Stimulated activated CD4-positive, alpha-beta T cell treated with anti-CD3 and anti-CD28 coated beads, Interleukin-4, amount 100 ng/mL, for 24 hours (primary cell): ENCODE measurements at places on chromosomes 6 and 20.

DNA sequence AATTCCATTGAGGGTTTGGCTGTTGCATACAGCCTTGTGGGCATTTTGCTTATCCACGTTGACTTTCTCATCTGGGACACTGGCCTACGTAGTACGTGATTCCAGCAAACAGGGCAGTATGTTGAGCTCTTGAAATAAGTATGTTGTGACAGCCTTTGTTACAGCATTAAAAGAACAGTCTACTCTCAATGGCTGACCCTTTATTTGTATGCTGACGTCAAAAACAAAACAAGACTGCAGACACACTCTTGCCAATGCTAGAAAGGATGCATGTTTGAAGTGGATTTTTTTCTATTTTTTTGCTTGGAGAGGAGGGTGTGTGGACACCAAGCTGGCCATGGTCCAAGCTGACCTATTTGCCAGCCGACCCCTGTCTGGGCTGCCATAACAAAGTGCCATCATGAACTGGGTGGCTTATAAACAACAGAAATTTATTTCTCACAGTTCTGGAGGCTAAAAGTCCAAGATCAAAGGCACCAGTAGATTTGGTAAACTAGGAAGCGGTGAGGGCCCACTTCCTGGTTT lies 10.8 kb upstream of the SNHG17 start:
- no peak for DNase-seq

DNA sequence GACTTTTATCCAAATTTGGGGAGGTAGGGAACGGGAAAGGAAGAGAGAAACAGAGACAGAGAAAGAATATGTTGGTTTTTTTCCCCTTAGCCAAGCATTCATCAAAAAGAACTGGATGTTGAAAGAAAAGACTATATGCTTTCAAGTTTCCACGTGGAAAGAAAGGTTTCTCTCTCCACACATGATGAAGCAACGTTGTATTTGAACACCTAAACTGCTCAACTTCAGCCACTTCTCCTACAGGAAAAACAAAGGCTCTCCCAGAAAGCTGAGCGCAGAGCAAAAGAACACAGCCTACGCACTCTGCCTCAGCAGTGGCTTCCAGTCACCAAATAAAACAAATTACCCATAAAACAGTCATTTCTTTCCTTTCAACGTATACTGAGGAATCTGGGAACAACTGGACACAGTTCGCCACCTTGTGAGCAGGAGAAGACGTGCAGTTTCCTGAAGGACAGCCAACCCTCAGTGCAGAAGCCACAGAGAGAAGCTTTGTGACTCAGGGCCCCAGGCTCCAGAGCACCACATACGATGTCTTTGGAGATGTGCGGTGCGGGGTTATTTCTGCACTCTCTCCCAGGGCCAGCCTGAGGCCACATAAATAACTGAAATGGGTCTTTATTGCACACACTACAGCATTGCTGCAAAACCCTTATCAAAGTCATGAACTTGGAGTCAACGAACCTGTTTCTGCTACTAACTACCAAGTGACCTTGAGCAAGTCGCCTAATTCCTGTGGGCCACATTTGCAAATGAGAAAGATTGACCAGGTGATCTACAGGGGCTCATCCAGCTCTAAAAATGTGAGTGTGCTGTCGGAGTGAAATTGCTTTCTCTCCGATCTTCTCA lies 10.1 kb downstream of the IL17F start:
- peak; percentile 46 for DNase-seq

GRCh38 chr6:159623156-159623555 lies 69.9 kb downstream of the SOD2 start:
- no peak for DNase-seq

- DNase-seq, result no peak
Observed at GRCh38 chr6:16619777-16620176, 141.5 kb downstream of the ATXN1 start.

- no peak for DNase-seq
Observed at GRCh38 chr20:16902662-16903061, 154.5 kb downstream of the OTOR start.

- no peak for DNase-seq
Observed at GRCh38 chr20:25309395-25310267, 61.7 kb downstream of the PYGB start.

DNA sequence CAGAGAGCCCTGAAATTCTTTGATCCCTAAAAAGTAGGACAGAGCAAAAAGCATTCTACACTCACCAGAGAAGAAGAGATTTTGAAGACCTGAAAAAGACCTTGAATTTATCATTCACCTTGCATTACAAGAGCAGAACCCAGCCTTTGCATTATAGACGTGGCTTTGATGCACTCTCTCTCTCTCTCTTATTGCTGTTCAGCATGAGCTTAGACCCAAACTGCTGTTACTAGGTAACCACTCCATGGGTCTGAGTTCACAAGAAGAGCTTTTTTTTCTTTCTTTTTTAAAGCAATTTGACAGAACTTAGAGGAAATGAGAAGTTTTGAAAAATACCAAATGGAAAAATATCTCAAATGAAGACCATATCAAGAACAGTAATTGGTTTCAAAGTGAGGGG lies 44.4 kb downstream of the COL9A1 start:
- DNase-seq, result no peak

DNA sequence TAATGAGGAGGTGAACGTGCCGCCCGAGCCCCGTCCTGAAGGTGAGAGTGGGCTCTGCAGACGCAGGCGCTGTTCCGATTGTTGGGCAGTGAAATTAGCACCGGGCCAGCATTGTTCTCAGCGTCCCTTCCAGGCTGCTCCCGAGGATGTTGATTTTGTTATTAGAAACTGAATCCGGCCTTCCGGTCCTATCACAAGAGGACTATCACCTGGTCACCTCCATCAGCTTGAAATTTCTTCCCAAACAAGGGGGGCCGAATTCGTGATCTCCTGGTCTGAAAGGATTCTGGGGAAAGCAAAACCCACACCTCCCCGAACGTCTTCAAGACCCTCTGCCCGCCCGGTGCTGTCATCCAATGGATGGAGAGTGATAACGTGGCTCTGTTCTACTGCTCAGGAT lies 186.0 kb downstream of the TAF4 start:
- no peak for DNase-seq
